Cardiac muscle cell (in vitro differentiated cells and primary cell): ENCODE measurements at places on chromosomes 4 and X. TPM values are rescaled to one million over a fixed set of nuclear protein-coding genes. Genes with fewer than 3 reads are reported as not detected.
A peak's percentile ranks its signal among the peaks of the same experiment; 100 is the strongest.

- DNase-seq = peak; percentile 6
Measured at GRCh38 chrX:19372547-19373331, 29.0 kb downstream of the PDHA1 start.

DNA sequence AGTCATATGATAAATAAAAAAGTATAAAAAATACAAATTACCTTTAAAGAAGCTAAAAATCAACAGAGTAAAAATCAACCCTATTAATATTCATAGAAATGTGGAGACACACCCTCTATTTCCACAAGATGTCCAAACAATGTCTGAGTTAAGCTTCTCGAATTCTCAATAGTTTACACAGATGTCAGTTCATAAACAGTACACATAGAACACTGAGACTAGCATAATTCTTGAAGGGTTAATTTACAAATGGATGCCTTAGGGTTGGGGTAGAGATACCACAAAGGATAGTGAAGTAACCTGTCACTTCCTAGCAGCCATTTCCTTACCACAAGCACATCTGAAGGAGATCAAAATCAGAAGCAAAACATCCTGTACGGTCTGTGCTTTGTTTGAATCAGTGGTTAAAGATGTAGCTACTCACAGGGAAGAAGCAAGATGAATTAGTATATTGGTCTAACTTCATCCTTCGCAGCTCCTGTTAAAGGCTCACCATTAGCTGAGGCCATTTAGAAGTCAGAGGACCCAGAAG, 2393.9 kb downstream of the ARAP2 start:
- DNase-seq = no peak

RTL5 gene
- total RNA-seq = 9.0 and 11.6 TPM in 2 replicates

DNA sequence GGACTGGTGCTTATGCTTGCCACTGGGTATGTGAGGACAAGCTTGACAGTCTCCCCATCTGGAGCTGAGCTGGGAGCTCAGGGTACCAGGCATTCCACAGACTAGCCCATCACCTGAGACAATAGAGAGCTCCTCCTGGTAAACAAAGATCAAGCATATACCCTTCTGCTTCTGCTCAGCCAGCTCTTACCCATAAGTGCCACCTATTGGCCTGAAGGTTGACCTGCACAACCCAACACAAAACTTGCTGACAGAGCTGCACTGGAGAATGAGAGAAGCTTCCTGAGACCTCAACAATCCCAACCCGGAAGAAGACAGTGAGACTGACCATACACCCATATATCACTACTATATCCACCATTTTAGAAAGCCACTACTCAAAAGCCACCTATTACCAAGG, 1049.2 kb upstream of the INTU start:
- DNase-seq = peak; percentile 21

CENPVL1 gene
- 1.4 TPM in 2 replicates for total RNA-seq

DMP1 gene
- total RNA-seq = not detected in 2 replicates

- no peak for DNase-seq
Measured at GRCh38 chr4:499567-499966, 557 bp downstream of the PIGG start.

- DNase-seq = no peak
Measured at GRCh38 chrX:39309721-39310152, 508.5 kb downstream of the MID1IP1 start.

RNF175 gene
- 1.3 and 1.9 TPM in 2 replicates for total RNA-seq

GABRG1 gene
- not detected in 2 replicates for total RNA-seq
